CD4-positive, alpha-beta T cell treated with Interleukin-2 at 100 ng/mL for 4 hours (primary cell): ENCODE measurements at places on chromosomes 6 and 20.
A peak's percentile ranks its signal among the peaks of the same experiment; 100 is the strongest.

- peak; percentile 16 for DNase-seq
Observed at GRCh38 chr6:24520929-24521546, 26.3 kb downstream of the ALDH5A1 start.

GRCh38 chr6:90103056-90103800 lies 193.4 kb downstream of the BACH2 start:
- peak; percentile 67 for DNase-seq

- no peak for DNase-seq
Observed at GRCh38 chr20:9839626-9840025, 750 bp upstream of the PAK5 start.

GRCh38 chr20:51461306-51461705 lies 81.2 kb downstream of the NFATC2 start:
- no peak for DNase-seq

GRCh38 chr6:3277851-3278416 lies 19.2 kb downstream of the PSMG4 start:
- DNase-seq: no peak

DNA sequence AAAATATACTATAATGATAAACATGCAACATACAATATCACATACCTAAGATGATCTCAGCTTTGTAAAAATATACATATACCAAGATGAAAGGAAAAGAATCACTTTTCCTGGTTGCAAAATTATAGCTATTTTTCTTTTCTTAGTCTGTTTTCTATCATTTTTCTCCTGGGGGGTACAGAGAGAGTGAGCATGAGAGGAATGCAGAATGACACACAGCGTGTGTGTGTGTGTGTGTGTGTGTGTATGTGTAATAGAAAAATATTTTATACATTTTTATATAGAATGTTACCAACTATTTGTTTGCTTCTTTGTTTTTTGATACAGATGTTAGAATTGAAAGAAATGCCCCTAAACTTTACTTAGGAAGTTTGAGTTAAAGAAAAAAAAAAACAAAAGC lies 64.3 kb downstream of the FAM83B start:
- no peak for DNase-seq

GRCh38 chr6:142433419-142433818 lies 131.6 kb downstream of the ADGRG6 start:
- DNase-seq: no peak

DNA sequence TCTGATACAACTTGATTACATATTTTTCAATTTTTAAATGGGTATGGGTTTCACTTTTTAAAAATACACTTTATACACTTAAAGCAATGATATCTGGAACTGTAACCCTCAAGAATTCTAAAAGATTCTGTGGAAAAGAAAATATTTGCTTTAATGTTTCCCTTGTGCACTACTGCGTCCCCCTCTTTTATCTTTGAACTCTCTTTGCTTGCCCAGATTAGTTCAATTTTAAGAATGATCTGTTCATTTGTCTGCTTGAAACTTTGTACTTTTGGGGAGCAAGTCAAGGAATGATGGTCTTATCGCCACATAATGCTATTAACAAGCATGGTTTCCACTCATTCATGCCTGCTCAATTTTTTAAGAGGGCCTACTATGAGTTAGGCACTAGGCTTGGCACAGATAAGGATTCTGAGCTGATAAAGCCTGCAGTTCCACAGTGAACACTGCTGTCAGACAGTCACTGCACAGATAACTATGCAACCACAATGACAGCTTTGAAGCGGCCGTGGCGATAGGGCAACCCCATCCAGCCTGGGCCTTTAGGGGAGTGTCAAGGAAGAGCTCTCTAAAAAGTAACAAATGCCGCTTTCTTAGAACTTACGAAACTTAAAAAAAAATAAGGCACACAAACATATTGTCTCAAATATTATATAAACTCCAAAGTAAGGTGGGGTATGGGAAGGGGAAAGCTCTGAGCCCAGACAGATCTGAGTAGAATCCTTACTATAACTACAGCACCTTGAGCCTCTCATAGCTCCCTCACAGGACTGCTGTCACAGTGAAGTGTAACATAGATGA lies 29.7 kb downstream of the FYN start:
- DNase-seq: peak; percentile 84

- no peak for DNase-seq
Observed at GRCh38 chr6:105336986-105337385, 65.9 kb downstream of the PREP start.

GRCh38 chr20:34010405-34010931 lies 16.8 kb downstream of the RALY start:
- DNase-seq: no peak

DNA sequence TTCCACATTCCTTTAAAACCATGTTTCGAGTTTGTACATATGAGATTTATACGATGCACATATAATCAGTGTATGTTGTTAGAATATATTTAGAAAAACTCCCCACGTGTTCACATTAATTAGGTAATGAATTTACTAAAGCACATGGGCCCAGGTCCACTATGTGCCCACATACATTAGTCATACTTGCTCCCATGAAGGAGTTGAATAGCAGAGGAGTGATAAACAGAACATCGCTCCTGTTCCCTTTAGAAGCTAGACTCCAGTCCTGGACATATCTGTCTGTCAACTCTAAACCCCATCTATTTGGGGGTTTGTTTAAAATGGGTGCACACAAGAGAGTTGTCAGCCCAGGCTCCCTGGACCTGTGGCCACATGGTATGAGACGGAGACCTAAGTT lies 108.1 kb upstream of the TIAM2 start:
- no peak for DNase-seq

DNA sequence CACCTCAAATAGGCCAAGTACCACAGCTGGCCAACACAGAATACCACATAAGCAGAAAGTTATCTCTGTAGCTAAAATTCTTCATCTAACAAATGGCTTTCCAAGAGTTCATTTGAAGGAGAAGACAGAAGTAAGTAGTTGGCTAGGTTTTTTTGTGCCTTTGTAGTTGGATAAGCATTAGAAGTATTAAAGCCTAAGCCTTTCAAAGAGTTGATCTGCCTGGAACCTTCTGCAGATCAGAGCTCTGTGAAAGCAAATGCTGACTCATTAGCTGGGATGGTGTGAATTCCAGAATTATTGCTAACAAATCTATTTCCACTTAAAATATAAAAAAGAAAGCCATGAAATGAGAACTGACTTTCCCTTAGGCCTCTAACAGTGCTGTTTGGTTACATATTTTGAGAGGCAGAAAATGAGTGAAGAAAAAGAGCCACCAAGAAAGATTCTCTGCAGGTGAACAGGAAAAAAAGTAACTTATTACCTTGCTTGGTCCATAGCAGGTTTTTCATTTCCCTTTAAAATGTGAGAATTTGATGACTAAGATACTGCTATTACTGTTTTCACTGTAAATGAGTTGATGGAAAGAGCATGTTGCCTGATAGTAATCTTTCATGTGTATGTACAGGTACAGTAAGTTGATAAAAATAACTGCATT lies 763.2 kb upstream of the FLRT3 start:
- DNase-seq: no peak

- no peak for DNase-seq
Observed at GRCh38 chr20:62400021-62400420, 7.1 kb downstream of the CABLES2 start.

- DNase-seq: no peak
Observed at GRCh38 chr6:36248980-36249379, 20.9 kb upstream of the PNPLA1 start.

DNA sequence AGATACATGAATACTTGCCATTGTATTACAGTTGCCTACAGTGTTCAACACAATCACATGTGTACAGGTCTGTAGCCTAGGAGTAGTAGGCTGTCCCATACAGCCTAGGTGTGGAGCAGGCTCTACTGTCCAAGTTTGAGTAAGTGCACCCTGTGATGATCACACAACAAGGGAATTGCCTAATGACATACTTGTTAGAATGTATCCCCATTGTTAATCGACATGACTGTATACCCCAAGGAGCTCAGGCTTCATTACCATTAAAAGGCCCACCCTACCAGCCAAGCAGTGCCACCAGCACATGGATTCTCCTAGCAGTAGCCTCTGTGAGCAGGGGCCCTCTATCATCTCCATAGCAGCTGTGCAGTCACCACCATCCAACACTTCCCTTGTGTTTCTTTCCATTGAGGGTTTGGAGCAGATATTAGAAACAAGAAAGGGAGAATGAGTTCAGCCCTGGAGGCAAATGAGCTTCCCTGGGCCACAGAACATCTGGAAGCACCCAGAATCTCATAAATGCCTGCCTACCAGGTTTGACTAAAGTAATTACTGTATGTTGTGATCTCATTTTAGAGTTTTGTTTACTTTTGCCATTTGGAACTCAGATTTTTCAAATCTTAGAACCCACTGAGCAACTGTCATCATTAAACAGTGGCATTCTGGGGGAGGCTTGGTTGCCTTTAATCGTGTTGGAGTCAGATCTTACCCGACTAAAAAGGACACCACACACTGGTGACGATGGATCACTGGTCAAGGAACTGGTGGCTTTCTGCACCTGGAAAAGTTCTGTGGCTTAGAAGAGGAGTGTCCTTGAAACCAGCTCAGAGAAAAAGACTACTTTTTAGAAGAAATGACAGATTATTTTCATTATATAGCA lies 104.9 kb downstream of the TULP4 start:
- no peak for DNase-seq

GRCh38 chr6:90656325-90656724 lies 69.5 kb upstream of the MAP3K7 start:
- no peak for DNase-seq

GRCh38 chr6:133017581-133017980 lies 203.2 kb downstream of the RPS12 start:
- DNase-seq: no peak

GRCh38 chr6:164303102-164303964 lies 888.8 kb downstream of the QKI start:
- DNase-seq: no peak
